ENCODE measurements at places on chromosomes 6 and 20.

- no peak for DNase-seq
Observed at GRCh38 chr20:36893801-36894200, 17.9 kb downstream of the TLDC2 start.

DNA sequence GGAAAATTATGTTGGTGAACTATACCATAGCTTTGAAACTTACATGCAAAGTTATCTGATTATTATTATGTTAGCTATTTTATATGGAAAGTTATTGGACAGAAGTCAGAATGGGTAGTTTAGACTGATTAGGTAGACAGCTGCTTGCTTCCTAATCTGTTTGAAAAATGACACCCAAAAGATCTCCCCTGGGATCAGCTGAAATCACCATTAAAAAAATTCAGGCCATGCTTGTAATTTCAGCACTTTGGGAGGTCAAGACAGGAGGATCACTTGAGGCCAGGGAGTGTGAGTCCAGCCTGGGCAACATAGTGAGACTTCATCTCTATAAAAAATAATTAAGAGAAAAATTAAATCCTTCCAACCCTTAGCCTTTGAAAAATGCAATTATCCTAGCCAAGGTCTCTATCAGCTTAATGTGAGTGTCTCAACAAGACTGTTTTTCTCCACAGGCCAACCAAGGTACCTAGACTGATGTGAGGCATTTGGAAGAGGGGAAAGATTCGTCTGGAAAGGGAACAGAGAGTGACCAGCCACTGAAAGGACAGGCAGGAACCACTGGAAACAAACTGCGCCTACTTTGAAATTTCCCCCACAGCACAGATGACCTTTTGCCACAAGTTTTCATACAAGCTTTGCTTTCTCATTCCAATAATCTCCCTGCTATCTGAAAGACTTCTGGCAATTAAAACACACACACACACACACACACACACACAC lies 232.3 kb downstream of the GMPR start:
- DNase-seq = no peak

DNA sequence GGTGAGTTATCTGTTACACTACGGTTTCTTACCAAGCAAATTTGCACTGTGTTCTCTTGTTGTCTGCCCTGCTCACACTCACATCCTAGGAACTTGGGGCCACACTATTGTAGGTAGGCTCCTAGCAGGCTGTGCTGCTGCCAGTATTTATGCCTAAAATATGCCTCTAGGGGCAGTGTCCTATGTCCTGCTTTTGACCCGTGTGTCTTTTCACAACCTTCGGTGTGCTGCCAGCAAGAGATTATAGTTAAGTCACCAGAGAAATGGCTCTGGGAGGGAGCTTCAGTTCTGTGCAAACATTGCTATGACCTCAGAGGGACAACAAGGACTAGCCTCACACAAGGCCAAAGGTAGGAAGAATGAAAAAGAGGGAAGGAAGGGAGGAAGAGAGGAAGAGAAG lies 8.9 kb upstream of the TAAR5 start:
- DNase-seq = no peak

- DNase-seq = no peak
Observed at GRCh38 chr6:39892490-39893129, 41.7 kb downstream of the MOCS1 start.

DNA sequence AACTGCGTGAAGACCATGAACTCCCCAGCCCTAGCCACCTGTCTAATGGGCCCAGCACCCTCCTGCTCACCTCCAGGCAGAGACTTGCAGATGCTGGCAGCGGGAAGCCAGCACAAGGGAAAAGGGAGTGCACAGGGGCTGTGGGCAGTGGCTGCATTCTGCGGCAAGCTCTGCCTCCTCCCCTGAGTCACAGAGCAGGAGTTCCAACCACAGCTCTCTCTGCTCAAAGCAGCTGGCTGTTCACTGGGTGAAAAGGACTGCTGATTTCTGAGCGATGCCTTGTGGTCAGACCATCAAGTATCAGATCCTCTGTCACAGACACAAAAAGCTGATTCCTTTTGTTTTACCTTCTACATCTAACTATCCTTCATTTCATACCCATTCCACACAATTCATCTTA lies 10.5 kb downstream of the NKX2-2 start:
- DNase-seq = no peak

GRCh38 chr20:38790200-38791053 lies 15.1 kb upstream of the PPP1R16B start:
- DNase-seq = no peak

GRCh38 chr6:29723262-29723665 lies at the start of gene HLA-F:
Gene HLA-F (plus strand): TSS chr6:29723434. CDS start chr6:29723464, 30 bp downstream.
- DNase-seq = peak; percentile 12

DNA sequence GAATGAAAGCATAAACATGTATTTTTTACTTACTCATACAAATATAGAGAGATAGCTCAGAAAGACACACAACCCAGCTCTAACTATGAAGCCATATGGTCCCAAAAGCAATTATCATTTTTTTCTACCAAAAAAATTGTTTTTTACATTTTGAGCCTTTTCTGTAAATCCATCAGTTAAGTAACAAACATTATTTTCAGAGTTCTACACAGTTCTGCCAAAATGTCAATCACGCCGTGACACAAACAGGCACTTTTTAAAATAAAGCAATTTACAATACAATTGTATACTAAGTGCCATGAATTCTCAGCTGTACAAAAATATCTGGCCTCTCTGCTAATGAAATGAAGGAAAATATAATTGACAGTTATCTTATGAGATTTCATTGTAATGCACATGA lies 201.4 kb upstream of the ID4 start:
- no peak for DNase-seq

DNA sequence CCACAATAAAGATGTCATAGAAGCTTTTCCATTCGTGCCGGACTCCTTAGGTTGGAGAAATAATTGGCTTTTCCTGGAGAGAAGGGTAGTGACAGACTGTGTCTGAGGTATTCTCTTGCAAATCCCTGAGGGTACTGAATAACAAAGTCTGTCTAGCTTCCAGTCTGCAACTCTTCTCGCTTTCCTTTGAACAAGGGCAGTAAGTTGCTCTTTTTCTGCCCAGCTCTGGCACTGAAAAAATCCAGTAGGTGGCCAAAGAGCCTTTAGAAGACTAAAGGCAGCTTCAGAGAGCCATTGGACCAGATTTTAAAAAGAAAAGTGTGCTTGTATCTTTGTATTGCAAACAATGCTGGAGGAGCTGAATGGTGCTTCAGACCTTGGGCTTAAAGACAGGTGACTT lies 20.7 kb upstream of the RREB1 start:
- DNase-seq = no peak

DNA sequence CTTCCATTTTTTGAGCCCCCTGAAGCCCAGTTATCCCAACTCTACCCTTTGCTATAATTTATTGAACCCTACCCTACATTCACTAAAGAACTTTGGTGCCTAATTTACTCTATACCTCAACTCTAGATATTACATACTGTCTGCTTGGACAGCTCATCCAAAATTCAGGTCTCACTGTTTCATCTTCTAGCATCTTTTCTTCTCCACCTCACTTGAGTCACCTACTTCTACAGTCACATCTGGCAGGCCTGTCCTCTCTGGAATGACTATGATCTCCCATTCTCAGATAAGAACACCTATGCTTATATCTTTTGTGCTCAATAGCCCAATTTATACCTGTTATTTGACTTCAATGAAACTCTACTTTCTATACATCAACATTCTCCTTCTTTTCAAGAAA lies 58.0 kb downstream of the SHPRH start:
- no peak for DNase-seq

- no peak for DNase-seq
Observed at GRCh38 chr6:44016131-44016870, 111.0 kb downstream of the MRPL14 start.

- DNase-seq = no peak
Observed at GRCh38 chr20:34755367-34755766, 51.2 kb downstream of the TP53INP2 start.

DNA sequence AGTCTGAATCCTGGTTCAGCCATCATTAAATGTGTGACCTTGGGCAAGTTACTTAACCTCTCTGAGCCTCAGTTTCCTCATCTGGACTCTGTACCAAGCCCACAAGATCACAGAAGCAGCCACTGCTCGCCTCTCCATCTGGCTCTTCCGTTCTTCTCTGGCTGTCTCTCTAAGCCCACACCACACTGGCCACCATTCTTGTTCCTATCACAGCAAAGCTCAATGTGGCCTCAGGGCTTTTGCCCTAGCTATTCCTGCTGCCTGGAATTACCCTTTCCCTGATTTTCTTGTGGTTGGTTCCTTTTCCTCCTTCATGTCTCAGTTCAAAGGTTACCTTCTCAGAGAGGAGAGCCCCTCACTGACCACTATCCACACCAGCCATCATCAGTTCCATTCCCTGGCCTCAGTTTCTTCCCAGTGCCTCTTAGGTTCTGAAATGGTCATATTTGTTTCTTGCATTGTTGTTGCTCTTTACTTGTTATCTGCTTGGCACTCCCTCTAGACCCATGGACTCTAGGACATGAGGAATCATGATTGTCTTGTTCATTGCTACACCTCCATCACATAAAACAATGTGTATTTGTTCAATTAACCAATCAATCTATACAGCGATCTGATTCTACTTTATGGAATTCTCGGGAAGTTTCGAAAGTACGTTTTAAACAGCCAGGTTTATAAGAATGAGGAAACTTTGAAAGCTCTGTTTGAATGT lies 56.5 kb upstream of the PTPN1 start:
- DNase-seq = no peak
